CD4-positive, alpha-beta T cell treated with Interleukin-15 for 4 hours (primary cell): ENCODE measurements at places on chromosomes 2 and 18.

GRCh38 chr18:68757126-68757525, 40.8 kb upstream of the CCDC102B start:
- DNase-seq, result no peak

- DNase-seq, result no peak
Observed at GRCh38 chr2:237720444-237720843, 78.1 kb upstream of the RBM44 start.

DNA sequence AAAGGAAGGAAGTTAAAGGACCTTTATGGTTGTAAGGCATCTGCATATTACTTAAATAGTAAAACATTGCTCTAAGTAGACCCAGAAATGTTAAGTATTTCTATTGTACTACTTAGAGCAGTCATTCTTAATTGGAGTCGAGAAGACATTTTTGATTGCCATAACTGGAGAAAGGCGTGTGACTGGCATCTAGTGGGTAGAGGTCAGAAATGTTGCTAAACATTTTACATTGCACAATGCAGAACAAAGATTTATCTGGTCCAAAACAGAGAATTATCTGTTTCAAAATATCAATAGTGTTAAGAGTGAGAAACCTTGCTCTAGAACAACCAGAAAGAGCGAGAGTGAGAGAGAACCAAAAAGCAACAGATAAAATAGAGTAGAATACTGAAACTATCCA, 23.3 kb upstream of the ROCK1 start:
- peak; percentile 45 for DNase-seq

DNA sequence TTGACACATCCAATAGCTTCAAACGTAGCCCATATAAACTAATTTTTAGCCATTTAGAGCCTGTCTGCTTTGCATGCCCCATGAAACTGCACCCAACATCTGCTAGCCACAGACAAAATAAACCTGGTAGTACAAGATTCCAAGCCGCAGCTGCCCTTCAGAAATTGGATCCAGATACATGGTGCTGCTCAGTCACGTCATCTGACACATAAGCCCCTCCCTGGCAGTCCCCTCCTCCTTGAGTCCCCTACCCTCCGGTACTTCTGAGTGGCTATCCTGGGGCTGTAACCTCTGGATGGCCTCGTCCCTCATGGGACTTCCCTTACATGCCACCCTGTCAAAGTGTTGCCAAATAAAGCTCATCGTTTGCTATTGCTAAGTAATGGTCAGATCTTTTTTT, 33.8 kb downstream of the PROC start:
- no peak for DNase-seq

- DNase-seq, result no peak
Observed at GRCh38 chr18:80046011-80046410, 11.8 kb downstream of the RBFA start.

DNA sequence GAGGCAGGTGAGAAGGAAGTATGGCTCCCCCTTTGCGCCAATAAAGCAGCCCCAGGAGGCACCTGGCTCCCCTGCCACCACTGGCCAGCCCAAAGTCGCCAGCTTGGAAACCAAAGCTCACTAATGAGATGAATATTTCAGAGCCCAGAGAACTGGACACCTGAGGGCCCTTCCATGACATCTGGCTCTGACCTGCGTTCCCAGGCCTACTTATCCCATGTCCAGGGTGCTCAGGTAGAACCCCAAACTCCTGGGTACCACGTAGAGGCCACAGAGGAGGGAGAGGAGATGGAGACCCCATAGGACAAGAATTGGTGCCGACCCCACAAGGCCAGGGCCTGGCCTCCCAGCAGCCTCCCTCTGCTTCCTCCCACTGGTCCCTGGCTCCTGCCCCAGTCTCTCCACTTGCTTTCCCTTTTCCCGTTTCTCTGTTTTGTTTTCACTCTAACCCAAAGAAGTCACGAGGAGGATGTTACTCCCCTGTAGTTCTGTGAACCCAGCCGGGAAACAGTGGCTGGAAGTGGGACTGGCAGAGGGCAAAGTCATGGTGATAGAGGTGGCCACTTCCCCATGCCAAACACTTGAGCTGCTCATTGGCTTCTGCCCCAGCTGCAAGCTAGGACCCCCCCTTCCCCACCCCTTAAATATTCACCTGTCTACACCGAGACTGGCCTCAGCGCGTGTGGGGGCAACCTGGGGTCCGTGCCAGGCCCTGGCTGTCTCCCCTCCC, 820 bp downstream of the TMBIM1 start:
- DNase-seq, result no peak

- DNase-seq, result no peak
Observed at GRCh38 chr2:65974067-65974723, 460.7 kb upstream of the MEIS1 start.

- no peak for DNase-seq
Observed at GRCh38 chr2:233832414-233832813, 21.9 kb downstream of the HJURP start.

DNA sequence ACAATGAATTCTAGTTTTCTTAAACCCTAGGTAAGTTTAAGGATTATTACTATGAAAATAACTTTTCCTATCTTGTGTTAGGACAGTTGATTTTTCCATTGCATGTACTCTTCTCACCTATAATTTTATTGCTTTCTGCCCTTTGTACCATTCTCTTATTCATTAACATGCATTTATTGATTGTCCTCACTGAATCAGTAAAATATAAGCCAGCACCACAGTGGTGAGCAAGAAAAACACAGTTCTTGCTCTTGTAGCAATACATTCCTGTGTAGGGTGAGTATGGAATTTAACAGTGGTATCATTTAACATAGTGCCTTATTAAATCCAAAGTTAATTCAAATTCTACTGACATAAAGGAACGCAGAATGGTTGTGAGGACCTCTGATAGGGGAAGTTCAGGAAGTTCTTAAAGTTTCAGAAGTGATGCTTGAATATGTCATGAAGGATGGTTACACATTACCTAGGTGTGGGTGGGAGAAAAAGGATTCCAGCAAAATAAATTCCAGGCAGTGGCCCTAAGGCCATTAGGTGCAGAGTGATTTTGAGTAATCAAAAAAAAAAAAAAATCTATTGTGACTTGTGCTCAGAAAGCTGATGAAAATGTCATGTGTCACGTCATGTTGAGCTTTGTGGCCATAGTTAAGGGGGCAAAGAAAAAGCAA, 104.7 kb upstream of the DSEL start:
- no peak for DNase-seq

DNA sequence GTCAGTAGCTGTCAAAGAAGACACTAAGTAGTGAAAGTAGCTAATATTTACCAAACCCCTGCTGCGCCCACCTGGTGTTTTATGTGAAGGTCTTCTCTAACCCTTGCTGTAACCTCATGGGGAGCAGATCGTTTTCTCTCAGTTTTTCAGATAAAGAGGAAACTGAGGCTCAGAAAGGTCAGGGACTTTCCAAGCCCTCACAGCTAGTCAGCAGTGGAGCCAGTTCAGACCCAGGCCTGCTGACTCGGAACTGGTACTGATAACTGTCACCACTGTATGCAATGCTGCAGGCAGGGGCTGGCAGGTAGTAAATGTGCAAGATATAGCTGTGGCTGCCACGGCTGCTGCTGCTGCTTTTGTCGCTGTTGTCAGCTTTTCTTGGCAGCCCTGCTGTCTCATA, 69.1 kb downstream of the LRRFIP1 start:
- DNase-seq, result peak; percentile 45

GRCh38 chr18:79936641-79937040, 14.8 kb downstream of the SLC66A2 start:
- DNase-seq, result no peak

GRCh38 chr2:180367815-180368214, 360.7 kb upstream of the CWC22 start:
- DNase-seq, result no peak

DNA sequence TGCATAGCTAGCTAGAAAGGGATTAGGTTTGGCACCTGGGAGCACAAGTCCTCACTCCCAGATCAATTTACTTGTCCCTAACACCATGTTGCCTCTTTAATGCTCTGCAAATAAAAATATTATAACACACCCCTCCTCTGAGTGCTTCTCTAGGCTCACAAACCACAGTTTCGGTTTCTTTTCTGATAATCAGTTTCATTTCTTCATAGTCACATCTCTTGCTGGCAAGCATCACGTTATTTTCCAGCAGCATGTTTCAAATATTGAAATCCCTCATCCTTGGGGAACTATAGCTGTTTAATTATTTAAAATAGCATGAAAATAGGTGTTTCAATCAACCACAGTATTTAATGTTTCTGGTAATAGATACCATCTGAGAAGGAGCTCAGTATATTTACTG, 13.9 kb upstream of the SMCHD1 start:
- peak; percentile 62 for DNase-seq

GRCh38 chr2:145114726-145115125, 594.8 kb upstream of the ZEB2 start:
- no peak for DNase-seq

- no peak for DNase-seq
Observed at GRCh38 chr2:170930991-170931266, 1.9 kb downstream of the GORASP2 start.

GRCh38 chr18:5508821-5509220, 35.0 kb downstream of the EPB41L3 start:
- no peak for DNase-seq

DNA sequence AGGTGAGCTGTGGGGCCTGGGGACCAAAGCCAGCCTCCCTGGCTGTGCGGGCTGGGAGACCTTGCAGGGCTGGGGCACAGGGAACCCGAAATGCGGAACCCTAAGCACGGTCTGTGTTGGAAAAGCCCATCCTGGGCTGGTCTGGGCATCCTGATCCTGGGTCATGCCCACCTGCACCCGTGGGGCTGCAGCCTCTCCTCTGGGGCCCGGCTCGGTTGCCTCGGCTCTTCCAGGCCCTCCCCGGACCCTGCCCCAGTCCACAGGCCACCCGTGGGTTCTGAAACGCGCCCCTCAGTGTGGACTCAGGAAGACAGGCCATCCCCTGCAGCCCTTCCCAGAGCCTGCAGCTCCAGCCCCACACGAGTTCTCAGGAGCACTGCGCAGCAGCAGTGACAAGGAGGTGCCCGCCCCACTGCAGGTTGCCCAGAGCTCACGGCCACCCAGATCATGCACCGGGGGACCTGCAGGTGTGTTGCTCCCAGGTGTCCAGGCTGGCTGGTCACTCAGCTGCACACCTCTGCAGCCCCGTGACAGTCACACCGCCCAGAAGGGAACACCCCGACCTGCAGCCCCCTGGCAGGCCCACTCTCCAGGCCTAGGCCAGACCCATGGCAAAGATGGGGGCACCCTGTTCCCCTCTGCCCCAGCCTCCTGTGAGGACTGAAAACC, 12.2 kb upstream of the NFATC1 start:
- DNase-seq, result no peak

DNA sequence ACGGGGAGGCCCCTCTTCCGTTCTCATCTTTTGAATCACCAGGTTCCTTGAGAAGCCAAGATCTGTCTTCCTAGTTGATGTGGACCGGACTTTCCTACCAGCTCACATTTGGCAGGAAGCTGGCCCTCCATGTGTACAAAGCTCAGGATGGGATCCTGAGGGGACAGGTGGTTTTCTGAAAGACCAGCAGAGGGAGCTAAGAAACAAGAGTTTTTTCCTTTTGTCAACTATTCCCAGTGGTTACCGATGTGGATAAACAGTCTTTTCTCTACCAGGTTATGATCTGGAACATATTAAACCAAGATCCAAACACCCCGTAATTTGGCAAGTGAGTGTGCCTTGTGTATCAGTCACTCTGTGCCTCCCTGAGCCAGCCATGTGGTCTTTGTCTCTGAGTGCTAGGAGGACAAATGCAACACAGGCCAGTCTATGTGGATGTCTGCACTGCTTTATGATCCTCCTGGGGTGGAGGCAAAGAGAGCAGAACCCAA, 25.1 kb upstream of the ARHGAP25 start:
- peak; percentile 43 for DNase-seq

DNA sequence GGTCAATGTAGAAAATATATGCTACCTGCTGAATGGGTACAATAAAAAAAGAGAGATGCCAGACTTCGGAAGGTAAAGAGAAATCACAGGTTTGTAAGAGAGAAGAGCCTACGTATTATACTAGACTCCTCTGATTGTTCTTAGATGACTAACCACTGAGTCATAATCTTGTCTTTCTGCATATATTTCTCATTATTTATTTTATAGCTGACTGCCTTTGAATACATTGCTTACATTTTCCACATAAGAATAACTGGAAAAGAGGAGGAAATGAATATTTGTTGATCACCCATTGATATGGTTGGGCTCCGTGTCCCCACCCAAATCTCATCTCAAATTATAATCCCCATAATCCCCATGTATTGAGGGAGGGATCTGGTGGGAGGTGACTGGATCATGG, 90.3 kb upstream of the RAB27B start:
- no peak for DNase-seq

DNA sequence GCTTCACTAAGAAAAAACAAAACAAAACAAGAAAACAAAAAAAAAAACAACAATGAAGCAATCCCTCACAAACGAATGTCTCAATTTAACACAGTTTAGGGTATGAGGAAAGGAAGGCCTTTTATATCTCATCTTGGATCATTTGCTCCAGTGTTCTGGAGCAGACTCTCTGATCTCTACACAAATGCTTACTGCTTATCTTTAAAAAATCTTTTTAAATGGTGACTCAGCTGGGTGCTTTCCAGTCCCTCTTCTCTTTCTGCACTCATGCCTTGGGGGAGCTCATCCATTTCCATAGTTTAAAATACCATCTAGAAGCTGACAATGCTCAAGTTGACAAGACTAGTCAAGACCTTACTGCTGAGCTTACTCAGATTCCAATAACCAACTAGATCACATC, 56.2 kb downstream of the ETAA1 start:
- no peak for DNase-seq

DNA sequence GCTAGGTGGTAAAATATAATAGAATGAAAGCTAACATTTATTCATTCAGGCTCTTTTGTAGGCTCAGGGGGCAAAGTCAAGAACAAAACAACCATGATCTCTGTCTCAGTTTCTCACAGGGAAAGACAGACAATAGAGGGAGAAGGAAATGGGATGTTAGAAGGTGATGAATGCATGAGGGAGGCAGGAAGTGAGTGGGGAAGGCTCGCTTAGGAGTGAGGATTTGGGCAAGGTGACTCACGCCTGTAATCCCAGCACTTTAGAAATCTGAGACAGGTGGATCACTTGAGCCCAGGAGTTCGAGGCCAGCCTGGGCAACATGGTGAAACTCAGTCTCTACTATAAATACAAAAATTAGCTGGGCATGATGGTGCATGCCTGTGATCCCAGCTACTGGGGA, 88.4 kb downstream of the CTIF start:
- DNase-seq, result no peak

DNA sequence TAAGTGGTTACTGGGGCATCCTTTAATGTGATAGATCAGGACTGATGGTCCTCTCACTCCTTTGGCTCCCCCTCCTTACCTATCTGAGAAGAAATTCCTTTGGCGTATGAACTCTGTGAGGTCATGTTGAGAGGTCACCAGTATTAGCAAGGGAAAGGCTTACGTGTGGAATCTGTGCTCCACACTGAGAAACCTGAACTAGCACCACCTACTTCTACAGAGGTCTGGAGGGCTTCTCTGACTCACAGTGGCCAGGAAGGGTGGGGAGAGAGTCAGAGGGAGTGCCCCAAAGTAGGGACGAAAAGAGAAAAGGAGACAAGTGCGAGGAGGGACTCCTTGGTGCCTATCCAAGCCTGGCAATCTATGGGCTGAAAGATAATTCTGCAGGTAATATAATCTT, 348.6 kb downstream of the TNS1 start:
- no peak for DNase-seq

- no peak for DNase-seq
Observed at GRCh38 chr2:129777762-129778583, 201.5 kb upstream of the RAB6C start.

- DNase-seq, result no peak
Observed at GRCh38 chr2:104890685-104891069, 36.8 kb downstream of the POU3F3 start.
